ENCODE measurements at places on chromosomes 3 and 15. TPM values are rescaled to one million over a fixed set of nuclear protein-coding genes. Genes with fewer than 3 reads are reported as not detected.

Gene WNT5A
- not detected for total RNA-seq

Gene GCNT3
- total RNA-seq = not detected

GRCh38 chr3:9316881-9317361 lies 45.9 kb upstream of the THUMPD3 start:
- DNase-seq = no peak

DNA sequence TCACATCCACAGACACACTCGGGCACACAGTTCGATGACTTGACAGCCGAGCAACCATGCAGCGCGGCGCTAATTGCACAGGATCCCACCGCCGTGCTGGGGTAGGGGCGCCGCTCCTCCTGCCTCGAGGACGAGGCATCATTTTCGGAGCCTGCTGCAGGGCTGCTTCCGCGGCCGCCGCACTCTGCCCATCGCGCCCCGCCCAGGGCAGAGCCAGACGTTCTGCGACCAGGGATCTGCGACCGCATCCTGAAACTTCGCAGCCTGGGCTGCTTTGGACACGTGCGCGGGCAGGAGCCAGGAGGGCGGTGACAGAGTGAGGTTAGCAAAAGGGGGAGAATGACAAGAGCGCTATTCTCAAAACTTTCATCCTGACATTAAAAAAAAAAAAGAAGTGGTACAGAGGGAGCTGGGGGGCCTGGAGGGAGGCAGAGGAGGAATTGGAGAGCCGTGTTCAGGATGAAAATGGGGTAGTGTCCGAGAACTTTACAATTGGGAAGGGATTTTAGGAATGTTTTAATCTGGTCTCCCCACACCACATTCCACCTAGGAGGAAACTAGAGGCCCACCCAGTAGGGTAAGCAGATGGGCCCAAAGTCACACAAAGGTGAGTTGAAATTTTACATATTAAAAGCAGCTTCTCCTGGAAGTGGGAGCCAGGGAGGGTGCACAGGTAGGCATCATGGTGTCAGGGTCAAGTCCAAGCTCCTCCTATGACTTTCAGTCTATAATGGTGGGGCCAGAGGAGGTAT lies 15.9 kb downstream of the IGDCC3 start:
- no peak for DNase-seq

DNA sequence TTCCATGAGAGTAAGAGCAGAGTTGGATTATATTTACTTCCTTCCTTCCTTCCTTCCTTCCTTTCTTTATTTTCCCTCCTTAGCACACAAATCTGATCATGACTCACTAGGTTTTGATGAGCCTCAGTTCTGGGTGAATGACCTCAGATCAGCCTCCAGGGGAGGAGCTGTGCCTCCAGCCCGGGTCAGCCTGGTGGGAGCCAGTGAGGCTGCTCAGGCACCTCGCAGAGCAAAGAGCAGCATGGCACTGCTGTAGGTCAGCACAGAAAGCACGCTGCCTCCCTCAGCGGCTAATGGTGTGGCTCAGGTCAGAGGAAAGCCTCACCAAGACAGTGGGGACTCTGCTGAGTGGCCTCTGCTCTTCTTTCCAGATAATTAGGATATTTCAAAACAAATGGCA lies 108.5 kb downstream of the SYNPR start:
- DNase-seq = no peak

GRCh38 chr15:74657846-74658245 lies 38.0 kb downstream of the EDC3 start:
- no peak for DNase-seq

Data from activated CD8-positive, alpha-beta T cell treated with anti-CD3 and anti-CD28 coated beads for 36 hours (primary cell).